ENCODE measurements at places on chromosomes 1 and 21.

DNA sequence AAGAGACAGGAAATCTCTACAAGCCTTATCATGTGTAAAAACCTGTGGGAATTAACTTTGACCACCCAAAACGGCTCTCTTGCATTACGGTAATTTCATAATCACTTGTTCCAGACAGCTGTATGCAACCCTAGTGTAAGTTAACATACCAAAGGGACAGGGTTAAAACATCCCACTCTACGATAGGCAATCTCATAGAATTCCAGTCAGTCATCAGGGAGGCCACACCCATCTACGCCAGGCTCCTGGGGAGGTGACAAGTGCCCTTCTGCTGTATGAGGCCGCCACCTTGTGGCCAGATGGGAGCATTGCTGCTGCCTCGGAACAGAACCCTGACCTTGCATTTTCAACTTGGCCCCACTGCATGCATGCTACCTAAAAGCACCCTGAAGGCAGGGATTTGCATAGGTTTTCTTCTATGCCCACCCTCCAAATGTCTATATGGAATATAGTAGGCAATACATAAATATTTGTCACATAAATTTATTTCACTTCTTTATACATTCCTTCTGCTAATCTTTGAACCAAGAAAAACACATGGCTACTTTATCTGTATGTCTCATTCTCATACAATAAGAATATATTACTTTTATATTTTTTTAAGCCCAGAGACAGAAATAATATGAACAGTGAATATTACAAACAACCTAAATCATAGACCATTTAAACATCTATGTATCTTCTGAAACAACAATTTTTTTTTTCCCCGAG lies 12.6 kb downstream of the HSF2BP start:
- DNase-seq: peak; percentile 60

- no peak for DNase-seq
Measured at GRCh38 chr1:200345520-200345919, 64.3 kb downstream of the ZNF281 start.

DNA sequence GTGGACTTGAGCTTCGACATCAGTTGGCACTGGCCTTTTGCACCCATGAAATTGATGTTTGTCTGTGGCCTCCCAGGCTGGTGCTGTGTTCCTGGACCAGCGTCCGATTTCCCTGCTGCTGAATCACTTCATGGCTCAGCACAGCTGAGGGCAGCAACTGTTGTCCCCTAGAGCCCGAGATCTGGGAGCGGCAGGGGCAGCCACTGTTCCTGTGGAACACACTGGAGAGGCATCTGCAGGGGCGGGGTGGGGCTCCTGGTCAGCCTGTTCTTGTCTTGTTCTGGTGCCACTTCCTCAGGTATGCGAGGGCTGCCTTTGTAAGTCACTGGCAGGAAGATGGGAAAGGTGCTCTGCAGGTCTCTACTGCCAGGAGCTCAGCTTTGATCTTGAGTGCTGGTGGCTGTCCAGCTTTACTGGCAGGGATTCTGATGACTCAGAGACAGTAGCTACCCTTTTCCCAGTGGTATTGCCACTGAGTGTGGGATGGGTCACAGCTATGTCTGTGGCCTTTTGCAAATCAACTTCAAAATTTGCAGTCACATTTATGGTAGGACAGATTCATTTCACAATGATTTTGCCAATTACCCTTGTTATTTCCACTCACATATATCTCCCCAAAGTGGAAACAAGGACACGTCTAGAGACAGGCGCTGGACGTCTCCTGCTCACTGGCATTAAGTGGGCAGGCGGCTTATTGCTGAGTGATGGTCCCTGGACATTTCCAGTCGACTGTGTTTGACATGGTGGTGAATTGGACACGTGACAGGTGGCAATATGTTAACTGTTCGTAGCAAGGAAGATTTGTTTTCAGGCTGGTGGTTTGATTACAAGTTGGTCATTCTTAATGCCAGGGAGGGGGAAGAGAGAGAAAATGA lies 15.3 kb downstream of the AGPAT3 start:
- no peak for DNase-seq

DNA sequence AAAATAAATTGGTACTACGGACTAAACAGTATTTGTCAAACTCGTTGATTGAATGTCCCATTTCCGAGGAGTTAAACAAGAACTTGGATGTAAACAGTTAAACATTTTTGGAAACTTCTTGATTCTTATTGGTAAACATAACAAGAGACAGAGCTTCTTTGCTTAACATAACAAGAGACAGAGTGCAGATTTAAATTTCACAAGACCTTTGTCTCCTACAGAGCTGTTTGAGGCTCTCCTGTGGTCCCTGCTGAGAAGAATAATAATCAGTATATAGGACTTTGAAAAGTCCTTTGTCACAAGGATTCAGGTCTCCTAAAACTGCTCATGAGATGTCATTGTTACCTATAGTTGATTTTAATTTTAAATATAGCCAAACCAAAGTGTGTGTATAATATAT lies 170.6 kb upstream of the C21orf91 start:
- no peak for DNase-seq

DNA sequence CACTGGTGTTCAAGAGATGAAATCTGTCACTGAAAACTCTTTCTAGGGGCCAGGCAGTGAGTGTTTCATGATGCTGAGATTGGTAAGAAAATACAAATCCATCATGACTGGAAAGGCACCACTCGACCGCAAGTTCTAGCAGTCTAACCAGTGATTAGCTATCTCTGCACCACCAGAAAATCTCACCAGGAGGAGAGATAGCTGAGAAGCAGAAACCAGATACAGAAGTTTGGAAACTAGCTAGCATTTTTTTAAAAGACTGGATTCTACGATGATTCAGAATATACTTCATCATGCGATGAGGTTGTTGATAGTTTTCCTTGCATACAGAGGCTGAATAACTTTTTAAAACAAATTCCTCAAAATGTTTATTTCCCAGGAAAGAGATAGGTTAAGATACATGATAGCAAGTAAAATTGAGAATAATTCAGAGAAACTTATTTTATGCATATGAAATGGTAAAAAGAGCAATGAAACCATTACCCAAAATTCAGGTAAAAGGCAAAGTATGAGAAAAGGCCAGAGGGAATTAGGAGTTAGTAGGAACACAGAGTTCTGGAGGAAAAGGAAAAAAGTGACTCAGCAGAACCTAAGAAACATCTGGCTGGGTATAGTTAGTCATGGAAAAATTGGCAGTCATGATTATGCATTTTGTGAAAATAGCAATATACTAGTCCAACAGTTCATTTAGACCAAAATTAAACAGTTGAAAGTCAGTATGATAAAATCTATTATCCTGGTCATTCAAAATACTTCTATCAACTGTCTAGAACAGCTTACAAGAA lies 3.3 kb upstream of the F3 start:
- no peak for DNase-seq

DNA sequence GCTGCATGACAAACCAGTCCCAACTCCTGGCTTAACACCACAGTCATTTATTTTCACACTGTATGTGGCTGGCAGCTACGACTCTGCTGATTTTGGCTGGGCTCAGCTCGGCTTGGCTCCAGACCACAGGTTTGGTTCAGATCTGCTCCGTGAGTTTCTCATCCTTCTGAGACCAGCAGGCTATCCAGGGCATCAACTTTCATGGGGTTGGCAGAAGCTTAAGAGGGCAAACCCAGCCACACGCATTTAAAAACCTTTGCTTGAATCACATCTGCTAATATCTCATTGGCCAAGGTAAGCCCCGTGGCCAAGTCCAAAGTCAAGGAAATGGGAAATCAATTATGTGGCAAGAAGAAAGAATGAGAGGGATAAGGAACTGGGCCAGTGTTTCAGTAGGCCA lies 574.2 kb downstream of the MATN1 start:
- DNase-seq: no peak

Measured in AG04449 (cell line).